B cell (primary cell): ENCODE measurements at places on chromosomes 6 and 20.

DNA sequence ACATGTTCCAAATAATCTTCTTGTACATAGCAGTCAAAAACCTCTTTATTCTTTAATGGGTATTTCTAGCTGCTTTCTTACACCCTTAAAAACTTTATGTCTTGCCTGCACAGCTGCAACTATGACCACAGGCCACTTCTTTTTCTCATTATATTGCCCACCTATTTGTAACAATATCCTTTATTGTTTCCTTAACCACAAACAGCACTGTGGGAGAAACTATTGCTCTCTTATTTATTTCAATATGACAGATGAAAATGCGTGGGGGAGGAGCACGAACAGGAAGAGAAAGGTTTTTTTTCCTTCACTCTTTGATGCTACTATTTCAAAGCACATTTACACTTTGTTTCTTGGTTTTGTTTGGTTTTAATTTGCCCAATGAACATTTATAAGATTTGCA is 253.5 kb downstream of the GJA1 start:
- DNase-seq = no peak

DNA sequence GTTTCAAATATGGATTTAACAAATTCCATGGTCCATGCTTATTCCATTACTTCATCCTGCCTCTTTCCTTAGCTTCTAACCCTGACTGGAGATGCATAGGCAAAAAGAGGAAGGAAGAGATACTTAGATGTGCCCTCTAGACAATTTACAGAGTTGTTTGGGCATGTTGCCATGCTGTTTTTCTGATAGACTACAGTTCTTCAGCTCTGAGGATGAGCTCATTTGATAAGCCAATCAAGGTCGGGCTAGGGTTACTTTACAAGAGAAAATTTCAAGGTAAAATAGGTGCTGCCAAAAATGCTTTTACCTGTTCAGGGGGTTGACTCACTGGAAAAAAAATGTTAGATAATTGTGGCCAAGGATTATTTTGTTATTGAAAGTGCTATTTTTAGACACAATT is 5.9 kb downstream of the HCRTR2 start:
- DNase-seq = no peak

- DNase-seq = no peak
Measured at GRCh38 chr20:4161401-4162251, 146.3 kb upstream of the RNF24 start.

- DNase-seq = no peak
Measured at GRCh38 chr6:166691199-166691598, 64.1 kb upstream of the RPS6KA2 start.

DNA sequence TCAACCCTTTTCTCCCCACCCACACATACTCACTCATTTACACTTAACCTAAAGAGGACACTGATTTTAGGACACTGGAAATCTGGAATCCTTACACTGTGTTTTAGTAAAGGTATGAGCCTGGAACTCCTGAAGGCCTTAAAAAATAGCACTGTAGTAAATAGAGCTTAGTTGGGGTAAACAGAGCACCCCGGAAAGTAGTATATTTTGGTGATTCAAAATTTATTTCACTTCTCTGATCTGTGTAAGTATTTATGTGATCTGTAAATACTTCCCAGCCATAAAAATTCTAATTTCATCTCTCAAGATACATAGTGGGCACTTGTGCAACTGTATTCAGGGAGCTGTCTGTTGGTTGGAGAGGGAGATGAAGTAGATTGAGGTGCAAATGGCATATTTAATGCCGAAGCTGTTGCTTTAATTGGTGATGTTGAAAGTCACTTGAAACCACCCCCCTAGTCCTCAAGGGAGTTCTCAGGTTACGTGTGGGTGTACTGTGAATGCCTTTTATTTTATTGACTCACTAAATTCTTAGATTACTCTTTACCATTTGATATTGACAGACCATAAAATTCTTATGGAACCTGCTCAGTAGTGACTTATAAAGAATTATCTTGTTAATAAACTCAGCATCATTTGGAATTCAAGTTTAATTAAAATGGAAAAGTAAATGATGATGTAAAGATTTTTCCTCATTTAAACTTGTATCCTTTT is 154.9 kb downstream of the SOX4 start:
- DNase-seq = no peak

- no peak for DNase-seq
Measured at GRCh38 chr6:53165293-53165692, 16.7 kb upstream of the GCM1 start.

DNA sequence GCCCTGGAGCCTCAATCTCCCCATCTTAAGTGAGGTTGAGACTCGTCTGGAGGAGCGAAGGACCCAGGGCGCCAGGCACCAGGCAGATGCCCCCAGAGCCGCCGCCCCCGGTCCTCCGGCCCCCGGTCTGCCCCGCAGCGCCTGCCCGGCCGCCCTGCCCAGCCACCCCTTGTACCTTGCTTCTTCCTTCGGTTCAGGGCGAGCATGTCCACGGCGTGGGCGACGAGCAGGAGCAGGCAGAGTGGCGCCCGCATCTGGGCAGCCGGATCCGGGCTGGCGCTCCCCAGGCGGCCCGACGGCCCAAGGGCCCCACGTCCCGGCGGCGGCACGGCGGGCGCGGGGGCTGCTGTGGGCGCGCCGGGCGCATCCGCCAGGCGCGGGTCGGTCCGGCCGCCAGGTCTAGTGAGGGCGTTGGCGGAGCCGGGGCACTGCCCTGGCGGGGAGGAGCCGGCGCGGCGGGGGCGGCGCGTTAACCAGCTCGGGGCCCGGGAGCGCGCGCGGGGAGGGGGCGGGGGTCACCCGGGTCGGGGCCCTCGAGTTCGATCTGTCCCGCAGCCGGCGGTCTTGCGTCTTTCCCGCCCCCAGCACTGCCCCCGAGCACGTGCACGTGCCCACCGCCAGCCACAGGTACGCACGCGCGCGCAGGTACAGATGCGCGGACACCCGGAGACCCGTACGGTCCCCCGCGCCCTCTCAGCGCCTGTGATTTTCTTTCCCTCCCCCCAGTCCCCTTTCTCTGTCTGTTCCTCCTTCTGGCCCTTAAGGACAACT is at the start of gene RSPO4:
TSS of gene RSPO4 (minus strand) at position 401 of the 771 bp plus-strand sequence. CDS start at position 254, 147 bp downstream.
- DNase-seq = no peak

- DNase-seq = no peak
Measured at GRCh38 chr6:112432853-112433252, 85.7 kb downstream of the RFPL4B start.

DNA sequence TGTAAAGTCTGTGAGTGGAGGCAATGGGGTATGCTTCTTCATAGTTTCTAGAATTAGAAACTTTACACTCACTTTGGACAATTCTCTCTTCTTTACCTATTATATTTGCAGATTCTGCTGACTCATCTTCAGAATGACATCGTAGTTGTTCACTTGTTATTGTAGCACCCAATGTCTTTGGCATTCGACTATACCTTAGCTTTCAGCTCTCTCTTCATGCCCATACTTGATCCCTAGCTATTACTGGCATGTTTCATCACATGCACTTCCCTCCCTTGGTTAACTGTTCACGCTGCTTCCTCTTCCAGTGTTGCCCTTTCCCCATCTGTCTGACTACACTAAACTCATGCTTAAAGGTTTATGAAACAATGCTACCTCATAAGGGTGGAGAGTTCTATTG is 298.1 kb upstream of the TCF21 start:
- no peak for DNase-seq

DNA sequence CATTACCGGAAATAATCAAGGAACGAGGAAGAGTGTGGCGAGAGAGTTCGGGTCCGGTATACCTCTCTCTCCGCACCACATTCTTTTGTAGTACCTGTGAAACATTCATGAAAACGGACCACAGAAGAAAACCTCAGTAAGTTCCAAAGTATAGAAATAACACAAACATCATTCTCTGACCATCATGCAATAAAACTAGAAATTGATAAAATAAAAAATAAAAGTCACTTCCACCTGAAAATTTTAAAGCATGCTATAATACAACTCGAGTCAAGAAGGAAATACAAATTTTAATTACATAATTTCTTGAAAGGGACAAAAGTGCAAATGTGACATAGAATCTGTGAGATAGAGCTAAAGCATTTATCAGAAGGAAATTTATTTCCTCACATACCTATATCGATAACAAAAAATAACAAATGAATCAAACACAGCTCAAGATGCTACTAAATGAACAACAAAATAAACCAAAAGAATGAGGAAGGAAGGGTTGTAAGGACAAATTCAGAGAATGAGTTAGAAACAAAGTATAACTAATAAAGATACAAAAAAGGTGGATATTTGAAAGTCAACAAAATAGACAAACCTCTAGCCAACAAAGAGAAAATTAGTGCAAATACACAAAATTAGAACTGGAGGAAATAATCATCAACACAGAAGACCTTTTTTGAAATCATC is 84.2 kb downstream of the TRIM27 start:
- DNase-seq = no peak

- no peak for DNase-seq
Measured at GRCh38 chr20:63362436-63363009, 1.4 kb upstream of the CHRNA4 start.

- no peak for DNase-seq
Measured at GRCh38 chr6:56699066-56699654, 56.5 kb upstream of the DST start.

GRCh38 chr6:22614547-22614946 is 45.2 kb downstream of the HDGFL1 start:
- DNase-seq = no peak

DNA sequence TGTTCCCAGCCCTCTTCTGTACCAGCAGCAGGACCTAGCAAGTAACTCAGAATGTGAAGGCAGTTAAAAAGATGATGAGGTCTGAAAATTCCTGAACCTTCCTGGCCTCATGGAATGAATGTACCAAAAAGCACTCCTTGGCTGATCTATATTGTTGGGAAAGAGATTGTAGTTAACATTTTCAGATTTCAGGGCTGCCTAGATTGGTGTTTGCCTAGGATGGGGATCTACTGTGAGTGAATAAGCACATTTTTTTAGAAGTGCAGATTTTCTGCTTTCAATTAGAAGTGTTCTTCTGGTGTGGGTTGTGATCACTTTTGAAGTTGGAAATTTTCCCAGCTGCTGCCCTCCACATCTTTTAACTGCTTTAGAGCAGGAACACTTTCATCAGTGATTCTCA is 6.2 kb downstream of the MYLIP start:
- no peak for DNase-seq

DNA sequence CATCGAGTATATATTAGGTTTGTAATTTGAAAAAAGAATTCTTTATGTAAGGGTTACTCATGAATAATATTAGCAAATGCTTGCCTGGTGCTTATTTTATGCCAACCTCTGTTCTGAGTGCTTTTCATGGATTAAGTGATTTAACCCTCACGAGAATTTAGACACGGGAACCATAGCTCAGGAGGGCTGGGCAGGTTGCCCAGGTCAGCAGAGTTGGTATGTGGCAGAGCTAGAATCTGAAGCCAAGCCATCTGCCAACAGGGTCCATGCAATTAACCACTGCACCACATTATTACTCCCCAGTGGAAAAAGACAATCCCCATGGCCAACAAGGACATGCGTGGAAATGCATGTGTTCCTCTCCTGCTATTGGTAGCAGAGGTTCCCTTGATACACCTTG is 345.6 kb downstream of the CDC5L start:
- no peak for DNase-seq

GRCh38 chr6:110255211-110255750 is 75.1 kb downstream of the CDC40 start:
- no peak for DNase-seq
